ENCODE measurements at places on chromosomes 2 and 18.

GRCh38 chr2:145303536-145303935, 783.6 kb upstream of the ZEB2 start:
- DNase-seq, result no peak

DNA sequence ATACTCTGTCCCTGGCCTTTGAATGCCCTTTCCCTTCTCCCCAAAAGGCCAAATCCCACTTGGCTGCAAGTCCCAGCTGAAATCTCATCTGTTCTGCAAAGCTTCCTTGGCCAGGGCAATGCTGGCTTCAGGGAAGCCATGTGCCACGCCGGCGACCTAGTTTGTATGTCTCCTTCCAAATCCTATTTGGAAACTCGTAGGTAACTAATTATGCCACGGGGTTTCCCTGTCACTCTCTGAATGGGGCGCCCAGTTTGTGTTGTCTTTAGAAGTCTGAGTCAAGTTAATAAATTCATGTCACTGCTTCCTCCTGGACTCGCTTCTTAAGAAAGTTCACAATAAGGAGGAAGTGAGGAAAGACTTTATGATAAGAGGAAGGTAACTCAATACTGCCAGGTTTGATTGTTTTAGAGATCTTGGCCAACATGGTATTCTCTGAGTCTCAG, 19.1 kb downstream of the FHL2 start:
- no peak for DNase-seq

GRCh38 chr2:147223119-147223518, 621.7 kb upstream of the ACVR2A start:
- no peak for DNase-seq

DNA sequence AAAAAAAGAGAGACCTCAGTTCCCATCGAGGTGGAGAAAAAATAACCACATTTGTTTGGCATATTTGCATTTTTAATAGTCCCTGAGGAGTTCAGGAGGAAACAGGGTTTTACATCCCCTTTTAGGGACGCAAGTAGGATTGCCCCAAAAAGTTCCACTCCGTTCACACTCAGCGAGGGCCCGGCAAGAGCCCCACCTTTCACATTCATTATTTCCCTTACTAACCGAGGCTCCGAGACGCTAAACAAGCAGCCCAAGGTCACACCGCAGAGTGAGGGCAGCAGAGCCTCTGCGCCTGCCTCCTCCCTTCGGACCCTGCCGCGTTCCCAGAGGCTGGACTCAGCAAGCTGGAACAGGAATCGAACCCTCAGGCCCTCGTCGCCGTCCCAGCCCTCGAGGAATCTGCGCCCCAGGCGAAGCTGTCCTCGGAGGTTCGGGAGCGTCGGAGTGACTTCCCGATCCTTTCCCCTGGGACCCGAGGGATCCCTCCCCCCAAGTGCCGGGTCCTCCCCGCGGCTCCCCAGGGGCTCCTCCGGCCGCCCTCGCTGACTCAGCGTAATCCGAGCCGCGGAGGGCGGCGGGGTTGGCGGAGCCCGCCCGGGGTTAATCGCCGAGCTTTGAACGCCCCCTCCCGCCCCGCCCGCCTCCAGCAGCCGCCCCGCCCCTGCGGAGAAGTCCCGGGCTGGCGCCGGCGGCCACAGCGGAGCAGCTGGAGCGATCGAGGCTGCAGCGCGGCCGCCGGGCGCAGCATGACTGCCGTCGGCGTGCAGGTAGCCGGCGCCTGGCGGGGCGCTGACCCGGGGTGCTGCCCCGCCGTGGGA, at the start of gene TMEM37:
TMEM37 (plus strand) TSS at position 700 of the 821 bp plus-strand sequence; CDS start at position 750, 50 bp downstream.
- DNase-seq, result peak; percentile 9

GRCh38 chr18:78603102-78603983, 376.3 kb upstream of the SALL3 start:
- no peak for DNase-seq

DNA sequence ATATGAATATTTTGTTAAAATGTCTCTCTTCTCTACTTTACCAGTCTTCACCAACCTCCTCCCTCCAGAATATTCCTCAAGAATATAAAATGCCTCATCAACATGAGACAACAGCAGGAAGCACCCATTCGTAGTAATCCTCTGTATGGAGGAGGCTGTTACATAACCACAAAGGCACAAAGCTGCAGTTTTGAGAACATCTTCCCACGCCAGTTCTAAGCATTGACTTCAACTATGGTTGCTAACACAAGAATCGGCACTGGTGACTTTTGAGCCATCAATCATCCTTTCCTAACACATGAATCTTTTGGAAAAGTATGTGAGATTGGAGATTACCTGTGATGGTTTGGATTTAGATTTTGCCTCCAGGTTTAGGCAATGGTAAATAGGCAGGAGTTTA, 54.9 kb upstream of the CYP1B1 start:
- no peak for DNase-seq

- DNase-seq, result no peak
These were observed 114.2 kb downstream of the ZNF521 start for GRCh38 chr18:25237571-25238267.

- DNase-seq, result no peak
These were observed 47.4 kb downstream of the ZNF385B start for GRCh38 chr2:179814050-179814449.

DNA sequence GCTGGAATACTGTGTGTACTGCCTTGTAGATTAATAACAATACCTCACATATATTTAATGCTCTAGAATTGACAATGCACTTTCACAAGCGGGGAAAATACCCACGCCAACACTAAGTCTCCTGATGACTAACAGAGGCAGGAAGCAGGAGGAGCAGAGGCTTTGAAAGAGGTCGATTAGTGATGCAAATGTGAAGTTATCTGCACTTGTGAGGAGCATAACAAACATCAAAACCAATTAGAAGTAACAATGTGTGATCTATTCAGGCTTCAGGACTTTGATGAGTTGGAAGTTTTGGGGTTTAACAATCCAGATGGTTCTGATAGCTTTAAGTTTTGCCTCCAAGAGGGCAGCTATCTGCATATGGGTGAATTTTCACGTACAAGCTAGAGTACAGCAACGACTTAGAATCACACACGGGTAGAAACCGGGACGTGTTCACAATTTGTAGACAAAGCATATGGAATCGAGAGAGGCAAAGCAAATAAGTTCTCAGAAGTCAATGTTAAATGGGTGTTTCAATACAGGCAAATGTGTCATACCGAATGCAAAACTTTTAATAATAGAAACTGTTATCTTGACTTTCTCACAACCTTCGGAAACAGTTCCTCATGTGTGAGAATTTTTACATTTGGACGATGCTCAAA, 114.5 kb downstream of the METTL8 start:
- peak; percentile 32 for DNase-seq

GRCh38 chr2:11985817-11986566, 239.6 kb downstream of the LPIN1 start:
- DNase-seq, result no peak

DNA sequence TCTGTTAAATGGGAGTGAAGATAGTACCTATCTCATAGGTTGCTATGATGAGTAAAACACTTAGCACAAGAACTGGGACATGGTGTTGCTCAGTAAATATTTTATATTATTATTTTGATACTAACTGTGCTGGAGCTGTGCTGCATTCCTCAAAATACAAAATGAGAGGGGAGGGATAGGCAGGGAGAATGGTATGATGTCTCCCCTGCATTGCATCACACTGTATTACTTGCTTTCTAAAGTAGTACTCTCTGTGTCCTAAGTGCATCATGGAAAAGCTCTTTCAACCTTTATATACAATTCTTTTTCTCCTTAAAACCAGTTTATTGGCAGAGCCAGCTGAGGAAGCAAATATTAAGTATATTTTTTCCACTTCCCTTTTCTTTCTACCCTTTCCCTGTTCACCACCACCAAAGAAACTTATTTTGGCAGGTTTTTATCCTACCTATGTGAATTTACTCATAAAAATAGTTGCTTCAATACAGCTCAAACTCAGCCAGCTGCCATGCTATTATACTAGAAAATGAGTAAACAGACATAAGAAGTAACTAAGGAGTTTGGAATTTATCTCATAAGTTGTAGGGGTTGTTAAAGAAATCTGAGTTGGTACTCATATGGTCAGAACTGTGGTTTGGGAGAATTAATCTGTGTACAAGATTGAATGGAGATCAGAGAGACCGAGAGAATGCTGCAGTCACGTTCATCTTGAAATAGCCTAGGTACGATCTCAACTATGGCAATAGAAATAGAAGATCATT, 60.3 kb downstream of the EHBP1 start:
- DNase-seq, result no peak

GRCh38 chr2:138321458-138321857, 180.1 kb upstream of the SPOPL start:
- no peak for DNase-seq

GRCh38 chr2:102021779-102022178, 30.0 kb downstream of the IL1R2 start:
- DNase-seq, result no peak

DNA sequence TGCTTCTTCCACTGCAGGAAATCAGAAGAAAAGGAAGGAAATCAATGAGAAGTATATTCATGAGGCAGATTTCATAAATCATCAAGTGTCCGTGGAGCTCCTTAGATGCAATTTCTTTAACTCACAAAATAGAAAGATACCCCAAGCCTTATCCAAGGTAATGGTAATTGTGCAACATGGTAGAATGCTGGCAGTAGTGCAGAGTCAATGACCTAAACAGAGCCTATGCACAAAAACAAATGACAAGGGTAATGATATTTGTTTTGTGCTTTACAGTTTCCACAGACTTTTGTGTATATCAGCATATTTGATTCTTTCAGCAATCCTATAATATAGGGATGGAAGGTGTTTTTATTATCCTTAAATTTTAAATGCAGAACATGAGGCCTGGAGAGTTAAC, 102.7 kb downstream of the SETBP1 start:
- no peak for DNase-seq

DNA sequence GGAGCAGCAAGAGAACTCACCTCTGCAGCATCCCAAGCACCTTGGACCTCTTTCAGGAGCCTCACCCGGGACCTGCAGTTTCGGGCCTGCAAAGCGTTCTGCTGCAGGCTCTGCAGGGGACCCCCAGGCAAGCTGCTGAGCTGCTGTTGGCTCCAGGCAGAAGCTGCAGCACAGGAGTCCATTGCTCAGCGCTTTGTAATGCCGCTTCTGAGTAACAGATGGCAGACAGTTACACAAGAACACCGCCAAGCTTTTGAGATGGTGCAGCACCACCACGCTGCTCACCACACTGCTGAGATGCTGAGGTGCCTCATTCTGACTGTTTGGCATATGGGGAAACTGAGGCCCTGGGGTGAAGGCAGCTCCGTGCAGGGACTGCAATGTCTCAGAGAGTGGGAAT, 1.9 kb upstream of the GALNT14 start:
- DNase-seq, result no peak

- no peak for DNase-seq
These were observed 391 bp upstream of the TMEM17 start for GRCh38 chr2:62506421-62506750.

DNA sequence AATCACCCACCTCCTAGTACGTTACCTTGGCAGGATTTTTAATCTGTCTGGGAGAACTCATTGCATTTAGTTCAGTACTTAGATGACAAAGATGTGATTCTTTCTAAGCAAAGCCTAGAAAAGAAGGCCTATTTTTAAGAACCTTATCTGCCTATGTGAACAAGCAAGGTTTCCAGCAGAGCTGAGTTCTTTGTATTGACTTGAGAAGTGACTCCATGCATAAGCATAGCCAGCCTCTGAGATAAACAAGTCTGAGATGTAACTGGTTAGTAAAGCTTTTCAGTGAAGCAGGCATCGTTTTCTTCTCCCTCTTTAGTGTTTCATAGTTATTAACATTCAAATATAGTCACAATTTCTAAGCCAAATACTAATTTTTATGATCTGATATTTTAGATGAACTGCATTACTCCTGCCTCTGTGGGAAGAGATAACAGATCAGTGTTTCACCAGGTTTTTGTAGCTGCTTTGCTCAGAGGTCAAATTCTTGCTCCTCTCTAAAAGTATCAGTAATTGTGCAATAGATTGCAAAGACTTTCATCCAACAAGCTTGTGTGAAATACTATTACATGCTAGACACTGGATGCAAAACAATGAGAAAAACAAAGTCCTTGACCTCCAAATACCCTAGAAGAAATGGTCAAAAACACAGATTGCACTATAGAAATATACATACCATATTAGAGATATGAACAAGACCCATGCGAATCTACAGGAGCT, 107.8 kb downstream of the MBD2 start:
- no peak for DNase-seq

DNA sequence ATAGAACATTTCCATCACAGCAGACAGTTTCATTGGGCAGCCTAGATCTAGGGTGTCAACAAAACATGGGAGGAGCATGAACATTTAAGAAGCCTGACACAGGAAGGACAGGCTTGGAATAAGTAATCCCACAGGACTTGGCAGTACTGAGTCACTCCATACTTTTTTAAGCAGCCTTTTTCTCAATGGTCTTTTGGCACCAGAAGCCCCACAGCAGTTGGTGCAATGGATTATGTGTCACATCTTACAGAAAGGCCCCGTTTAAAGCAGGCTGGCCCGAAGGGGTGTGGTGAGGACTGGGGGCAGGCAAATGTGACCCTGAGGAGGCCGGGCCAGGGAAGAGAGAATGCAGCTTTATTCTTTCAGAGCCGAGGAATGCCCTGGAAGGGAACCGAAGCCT, 26.6 kb downstream of the SPTBN1 start:
- no peak for DNase-seq

GRCh38 chr2:175560521-175561169, 379.1 kb upstream of the ATP5MC3 start:
- DNase-seq, result no peak

GRCh38 chr18:13436576-13436975, 218.0 kb downstream of the LDLRAD4 start:
- DNase-seq, result no peak

DNA sequence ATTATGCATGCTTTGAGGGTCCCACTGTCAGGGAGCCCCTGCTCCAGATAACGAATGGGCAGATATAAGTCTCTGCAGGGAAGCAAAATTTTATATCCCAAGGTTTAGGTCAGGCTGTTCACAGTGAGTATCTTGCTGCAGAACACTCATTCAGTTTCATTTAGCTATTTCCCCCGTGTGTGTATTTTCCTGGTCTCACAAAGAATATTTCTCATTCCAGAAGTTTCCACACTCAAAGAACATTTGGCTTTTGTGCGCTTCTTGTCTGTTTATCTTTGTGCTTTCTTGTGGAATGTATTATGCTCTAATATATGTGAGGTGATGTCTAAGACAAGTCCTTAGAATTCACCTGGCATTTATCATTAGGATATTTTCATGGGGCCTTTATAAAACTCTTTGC, 140.4 kb upstream of the MMADHC start:
- DNase-seq, result no peak

DNA sequence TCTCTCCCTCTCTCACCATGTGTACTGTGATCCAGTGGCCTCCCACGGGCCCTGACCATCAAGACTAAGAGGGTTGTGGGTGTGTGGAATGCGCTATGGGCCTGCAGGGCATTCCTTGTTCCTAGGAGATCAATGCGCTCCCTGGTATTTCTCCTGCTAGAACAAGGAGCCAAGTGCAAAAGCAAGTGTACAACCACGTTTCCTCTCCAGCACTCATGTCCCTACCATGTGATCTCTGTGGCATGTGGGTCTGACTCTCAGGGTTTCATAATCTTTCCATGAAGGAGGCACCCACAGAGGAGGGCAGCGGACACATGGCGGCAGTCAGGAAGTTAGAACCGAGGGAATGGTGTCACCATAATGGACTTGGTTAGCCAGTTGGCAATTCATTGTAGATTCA, 91.4 kb downstream of the MAPK4 start:
- no peak for DNase-seq

Data from non-pigmented ciliary epithelial cell (primary cell).